ENCODE measurements at places on chromosomes 6 and 20.
A peak's percentile ranks its signal among the peaks of the same experiment; 100 is the strongest.

GRCh38 chr6:116586738-116587137 lies 15.4 kb downstream of the RWDD1 start:
- DNase-seq, result no peak

DNA sequence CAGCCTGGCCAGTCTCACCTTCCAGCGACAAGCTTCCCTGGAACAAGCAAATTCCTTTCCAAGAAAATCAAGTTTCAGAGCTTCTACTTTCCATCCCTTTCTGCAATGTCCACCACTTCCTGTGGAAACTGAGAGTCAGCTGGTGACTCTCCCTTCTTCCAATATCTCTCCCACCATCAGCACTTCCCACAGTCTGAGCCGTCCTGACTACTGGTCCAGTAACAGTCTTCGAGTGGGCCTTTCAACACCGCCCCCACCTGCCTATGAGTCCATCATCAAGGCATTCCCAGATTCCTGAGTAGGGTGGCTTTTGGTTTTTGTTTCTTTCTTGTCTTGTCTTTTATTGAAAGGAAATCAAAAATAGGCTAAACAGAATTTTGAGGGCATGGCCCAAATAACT lies 24.3 kb downstream of the MYCT1 start:
- DNase-seq, result no peak

- DNase-seq, result peak; percentile 44
These were observed 1.6 kb downstream of the ZBTB2 start for GRCh38 chr6:151389618-151390275.

DNA sequence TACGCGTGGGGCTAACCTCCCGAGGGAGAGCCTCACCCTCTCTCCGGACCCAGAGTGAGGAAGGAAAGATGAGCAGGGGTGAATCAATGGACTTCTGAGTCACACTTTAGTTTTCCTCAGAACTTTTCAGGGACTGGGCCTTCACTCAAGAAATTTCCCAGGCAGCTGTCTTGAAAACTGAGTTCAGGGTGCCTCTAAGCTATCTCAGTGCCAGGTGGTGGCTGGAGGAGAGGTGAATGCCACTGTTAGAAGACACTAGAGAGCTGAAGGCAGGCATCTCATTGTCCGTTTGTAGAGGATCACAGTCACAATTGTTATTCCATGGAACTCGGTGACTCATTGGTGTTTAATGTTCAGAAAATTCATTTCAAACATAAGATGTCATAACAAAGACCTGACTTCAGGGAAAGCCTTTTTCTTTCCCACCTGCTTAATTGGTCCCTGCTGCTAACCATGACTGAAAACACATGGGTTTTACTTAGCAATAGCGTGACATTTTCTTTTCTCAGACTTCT lies 5.3 kb upstream of the SERPINB6 start:
- DNase-seq, result no peak

DNA sequence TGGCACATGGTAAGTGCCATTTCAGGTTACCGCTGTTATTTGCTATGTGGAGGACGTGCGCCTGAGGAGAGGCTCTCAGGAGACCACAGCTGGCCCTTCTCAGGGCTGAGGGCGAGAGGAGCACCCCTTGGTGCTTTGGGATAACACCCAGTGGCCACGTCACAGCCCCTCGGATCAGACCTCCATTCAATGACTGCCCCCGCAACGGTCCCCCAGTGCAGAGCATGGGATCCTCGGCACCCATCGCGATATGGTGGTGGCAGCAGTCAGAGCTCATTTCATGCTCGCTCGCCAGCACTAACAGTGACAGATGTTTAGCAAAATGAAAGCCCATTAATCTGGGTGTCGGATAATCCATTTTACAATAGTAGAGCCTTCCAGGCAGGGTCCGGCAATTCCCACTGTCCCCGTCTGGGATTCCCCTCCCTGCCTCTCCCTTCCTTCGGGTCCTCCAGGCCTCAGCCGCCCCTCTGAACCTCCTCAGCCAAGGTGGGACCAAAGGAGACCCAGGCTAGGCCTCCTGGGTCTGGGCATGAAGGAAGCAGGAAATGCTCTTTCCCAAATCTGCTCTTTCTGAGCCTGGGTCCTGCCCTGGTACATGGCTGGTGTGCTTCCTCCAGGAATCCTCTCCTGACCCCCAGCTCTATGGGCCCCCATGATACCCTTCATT lies 117.1 kb downstream of the GRM4 start:
- DNase-seq, result no peak

DNA sequence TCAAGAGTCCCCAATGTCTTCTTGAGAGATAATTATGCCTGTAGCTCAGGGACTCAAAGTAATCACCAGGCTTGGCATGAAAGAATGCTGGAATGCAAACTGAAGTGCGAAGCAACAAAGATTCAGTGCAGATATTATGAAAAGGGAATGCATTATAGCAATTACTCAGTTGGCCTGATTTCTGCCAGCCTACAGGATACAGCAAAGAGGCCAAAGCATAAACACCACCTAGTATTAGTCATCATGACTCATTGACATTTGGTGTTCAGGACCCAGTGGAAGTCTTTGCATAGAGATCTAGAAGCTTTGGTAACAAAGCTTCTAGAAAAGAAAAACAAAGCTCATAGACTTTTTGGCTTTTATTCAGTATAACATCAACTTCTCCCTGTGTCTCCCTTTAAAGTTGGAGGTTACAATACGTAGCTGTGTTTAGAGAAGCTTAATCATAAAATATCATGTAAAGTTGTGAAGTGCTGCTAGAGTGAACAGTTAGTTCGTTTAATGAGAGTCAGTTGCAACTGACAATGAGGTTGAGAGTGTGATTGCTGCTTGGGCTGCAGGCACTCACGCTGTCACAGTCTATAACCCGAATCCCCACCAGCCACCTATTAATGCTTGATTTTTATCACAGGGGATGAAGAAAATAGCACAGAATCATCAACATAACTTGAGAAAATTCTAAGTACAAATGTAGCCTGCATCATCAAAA lies 932.7 kb downstream of the TFAP2A start:
- no peak for DNase-seq

GRCh38 chr6:8499540-8499939 lies 64.2 kb upstream of the SLC35B3 start:
- peak; percentile 18 for DNase-seq

GRCh38 chr6:103105686-103106085 lies 1712.2 kb downstream of the GRIK2 start:
- DNase-seq, result no peak

DNA sequence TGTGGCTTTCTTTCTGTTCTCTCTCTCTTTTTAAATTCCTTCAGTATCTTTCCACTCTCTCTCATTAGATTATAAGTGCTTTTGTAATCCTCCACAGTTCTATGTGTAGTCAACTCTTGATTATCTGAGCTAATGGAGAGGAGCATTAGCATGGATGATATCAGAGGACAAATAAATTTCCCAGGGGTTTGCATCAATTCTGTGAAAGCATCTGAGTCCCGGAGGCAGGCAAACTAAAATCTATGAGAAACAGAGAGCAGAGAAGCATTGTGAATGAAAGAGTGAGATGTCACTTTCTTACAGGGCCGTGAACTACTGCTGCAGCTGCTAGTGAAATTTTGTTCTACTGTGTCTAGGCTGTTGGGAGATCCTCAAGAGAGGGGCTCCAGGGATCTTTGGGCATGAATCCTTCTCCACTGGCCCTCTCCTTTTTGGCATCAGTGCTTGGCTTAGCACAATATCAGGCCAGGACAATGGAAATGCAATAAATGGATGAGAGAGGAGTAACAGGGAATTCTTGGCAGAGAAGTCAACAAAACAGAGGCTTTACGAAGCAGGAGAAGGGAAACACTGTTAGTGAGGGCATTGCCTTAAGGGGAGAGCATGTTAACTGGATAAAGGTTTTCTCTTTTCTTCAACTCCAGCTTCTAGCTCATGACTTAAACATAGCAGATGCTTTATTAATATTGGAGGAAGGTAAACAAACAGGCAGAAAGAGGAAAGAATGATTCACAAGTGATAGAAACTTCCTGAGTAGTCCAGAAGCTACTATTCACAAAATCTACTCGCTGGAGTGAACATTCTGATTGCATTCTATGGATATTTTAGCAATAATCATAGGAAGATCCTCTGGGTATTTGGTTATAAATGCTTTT lies 847.0 kb upstream of the MAP3K7 start:
- DNase-seq, result no peak

- no peak for DNase-seq
These were observed 266.3 kb downstream of the TPBG start for GRCh38 chr6:82629921-82630320.

DNA sequence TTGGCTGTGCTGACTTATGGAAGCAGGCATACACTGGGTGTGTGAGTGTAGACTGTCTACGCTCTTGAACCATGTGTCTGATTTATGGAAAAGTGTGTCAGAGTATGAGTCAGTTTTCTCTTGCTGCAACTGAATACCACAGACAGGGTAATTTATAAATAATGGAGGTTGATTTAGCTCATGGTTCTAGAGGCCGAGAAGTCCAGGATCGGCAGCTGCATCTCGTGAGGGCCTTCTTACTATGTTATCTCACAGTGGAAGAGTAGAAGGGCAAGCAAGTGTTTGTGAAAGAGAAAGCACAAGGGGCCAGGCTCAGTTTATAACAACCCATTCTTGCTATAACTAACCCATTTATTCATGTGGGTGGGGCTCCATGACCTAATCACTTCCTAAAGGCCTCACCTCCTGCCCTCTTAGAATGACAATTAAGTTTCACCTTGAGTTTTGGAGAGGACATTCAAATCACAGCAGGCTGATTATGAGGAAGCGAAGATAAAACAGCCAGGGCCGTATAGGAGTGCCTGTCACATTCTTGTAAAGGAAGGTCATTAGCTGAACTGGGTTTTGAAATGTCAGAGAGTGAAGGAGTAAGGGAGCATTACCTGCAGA lies 6.7 kb downstream of the GPR31 start:
- no peak for DNase-seq

DNA sequence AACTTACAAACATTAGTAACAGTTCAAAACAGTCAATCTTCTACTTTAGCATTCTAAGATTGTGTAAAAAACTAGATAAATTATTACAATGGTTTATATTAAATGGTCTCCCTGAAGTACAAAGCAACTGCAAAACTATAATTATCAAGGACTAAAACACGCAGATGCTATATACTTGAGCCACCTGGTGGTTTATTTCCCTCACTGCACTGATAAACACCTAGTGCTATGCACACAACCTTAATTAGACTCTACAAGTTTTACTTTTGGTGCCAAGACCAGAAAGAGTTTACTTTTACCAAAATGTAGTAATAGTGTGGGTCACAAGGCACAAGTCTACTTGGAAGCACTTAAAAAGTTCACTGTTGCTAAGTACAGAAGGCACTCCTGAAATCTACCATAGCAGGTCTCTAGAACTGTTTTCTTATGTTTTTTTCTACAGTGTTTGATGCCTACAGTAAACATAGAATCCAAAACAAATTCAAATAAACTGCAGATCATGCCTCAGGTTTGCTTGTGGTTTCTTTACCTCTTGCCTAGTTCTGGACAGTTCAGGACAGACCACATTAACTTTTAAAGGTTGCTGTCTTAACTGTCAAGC lies 49.2 kb downstream of the GMDS start:
- DNase-seq, result peak; percentile 61

- DNase-seq, result no peak
These were observed 501.3 kb downstream of the CD109 start for GRCh38 chr6:74197310-74197709.

- no peak for DNase-seq
These were observed 6.8 kb downstream of the NPBWR2 start for GRCh38 chr20:64100566-64100888.

DNA sequence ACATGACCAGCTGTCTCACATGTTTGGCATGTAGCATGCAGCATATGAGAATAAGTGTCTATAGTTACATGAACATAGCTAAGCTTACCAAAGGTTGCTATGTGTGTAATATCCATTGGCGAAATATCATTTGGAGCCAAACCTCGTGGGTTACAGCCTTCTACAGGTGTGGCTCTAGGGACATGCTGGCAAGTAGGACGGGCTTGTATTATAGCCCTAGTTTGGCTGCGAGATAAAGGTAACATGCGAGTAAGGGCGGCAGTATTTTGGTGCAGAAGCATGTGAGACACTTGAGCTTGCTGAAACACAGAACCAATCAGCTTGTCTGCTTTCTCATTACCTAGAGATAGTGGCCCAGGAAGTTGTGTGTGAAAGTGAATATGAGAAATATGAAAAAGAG lies 6.5 kb upstream of the ABHD12 start:
- DNase-seq, result no peak

DNA sequence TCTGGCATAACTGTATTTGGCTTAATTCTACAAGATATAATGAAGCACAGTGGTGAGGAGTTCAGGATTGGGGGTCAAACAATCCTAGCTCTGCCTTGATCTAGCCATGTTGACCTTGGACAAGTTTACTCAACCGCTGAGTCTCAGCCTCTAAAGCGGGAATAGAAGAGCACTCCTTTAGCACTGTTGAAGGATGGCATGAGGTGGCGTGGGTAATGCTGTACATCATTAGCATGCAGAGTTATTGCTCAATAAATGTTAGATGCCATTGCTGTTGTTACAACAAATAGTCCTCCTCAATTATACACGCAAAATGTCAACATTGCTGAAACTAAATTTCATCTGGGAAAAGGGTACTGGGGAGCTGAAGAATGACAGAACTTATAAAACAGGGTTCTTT lies 78.6 kb downstream of the KIF13A start:
- no peak for DNase-seq

DNA sequence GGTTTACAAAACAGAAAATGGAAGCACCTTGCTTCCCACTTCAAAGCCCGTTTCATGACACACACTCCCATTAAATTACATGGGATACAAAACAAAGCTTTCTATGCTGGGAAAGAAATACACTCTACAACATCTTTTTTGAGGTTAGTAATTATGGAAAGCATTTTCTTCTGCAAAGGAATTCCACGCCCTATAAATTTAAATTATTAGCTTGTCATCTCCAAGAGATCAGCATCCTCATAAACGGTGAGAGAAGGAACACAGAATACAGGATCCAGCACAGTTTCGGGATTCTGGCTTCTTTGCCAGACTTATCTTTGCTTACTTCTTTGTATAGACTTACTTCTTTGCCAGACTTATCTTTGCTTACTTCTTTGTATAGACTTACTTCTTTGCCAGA lies 1.3 kb upstream of the SMPDL3A start:
- no peak for DNase-seq

DNA sequence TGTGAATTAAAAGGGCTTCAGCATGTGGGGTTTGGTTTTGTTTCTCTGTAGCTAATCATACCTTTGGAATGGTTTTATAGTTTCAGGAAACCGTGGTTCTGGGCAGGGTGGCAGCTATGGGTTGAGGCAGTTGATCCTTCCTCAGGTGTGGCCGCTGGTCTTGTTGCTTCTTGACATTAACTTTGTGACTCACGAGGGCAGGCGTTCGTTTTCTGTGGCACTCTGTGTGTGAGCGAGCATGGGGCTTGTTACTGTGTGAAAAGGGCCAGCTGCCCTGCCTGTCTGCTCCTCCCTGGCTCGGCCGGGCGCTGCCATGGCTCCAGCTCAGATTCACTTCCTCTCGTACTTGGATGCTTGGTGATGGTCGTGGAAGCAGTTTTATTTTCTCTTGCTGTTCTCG lies 16.2 kb downstream of the DNAJC5 start:
- no peak for DNase-seq

GRCh38 chr6:170164271-170164900 lies 126.5 kb downstream of the DLL1 start:
- no peak for DNase-seq

- DNase-seq, result no peak
These were observed 35.4 kb upstream of the HFE start for GRCh38 chr6:26051665-26052310.

Measured in NCI-H1930 (cell line).